ENCODE measurements at places on chromosomes 12 and 14.

GRCh38 chr14:66772146-66772545, 264.2 kb downstream of the GPHN start:
- DNase-seq: no peak

DNA sequence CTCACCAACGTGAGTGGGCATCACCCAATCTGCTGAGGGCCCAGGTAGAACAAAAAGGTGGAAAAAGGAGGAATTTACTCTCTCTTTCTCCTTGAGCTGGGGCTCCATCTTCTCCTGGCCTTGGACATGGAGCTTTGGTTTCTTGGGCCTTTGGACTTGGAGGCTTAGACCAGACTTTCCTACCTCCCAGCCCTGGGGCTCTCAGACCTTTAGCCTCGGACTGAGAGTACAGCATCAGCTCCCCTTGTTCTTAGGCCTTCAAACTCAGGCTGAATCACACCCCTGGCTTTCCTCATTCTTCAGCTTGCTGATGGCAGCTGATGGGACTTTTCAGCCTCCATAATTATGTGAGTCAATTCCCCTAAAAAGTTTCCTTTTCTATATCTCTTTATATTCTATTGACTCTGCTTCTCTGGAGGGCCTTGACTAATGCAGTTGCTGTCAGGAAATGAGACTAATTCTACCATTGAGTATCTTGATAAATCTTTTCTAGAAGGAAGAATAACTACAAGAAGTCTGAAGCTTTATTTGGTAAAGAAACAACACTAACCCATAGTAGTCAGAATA, 15.9 kb upstream of the CLEC4E start:
- no peak for DNase-seq

GRCh38 chr12:116558280-116559161, 660 bp upstream of the MAP1LC3B2 start:
- DNase-seq: no peak

DNA sequence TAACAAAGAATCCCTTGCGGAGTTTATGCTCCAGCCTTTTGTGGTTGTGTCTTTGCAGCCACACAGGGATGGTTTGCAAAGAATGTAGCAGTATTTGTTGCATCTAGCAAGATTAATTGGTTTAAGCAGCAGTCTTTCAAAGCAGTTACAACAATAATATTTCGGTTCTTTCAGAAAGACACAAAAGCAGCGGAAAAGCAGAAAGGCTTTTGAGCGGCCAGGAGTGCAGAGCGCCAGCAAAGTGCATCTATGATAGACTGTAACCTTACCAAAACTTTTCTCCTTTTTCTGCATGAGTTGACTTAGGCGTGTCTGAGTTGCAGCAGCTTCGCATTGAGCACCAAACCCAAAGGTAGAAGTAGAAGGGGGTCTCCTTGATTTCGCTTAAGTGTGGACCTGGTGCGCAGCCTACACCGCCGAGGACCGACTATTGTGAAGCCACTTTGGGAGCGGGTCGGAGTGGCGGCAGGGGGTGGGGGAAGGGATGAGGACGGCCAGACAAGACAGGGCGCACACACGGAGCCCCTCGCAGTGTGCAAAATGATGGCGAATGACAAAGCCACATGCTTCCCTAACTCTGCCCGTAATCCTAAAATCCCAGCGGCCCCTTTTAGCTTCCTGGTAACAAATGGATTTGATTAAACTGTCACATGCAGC, 1.2 kb downstream of the LMO3 start:
- DNase-seq: no peak

GRCh38 chr12:104359216-104359615, 55.7 kb downstream of the EID3 start:
- DNase-seq: no peak

DNA sequence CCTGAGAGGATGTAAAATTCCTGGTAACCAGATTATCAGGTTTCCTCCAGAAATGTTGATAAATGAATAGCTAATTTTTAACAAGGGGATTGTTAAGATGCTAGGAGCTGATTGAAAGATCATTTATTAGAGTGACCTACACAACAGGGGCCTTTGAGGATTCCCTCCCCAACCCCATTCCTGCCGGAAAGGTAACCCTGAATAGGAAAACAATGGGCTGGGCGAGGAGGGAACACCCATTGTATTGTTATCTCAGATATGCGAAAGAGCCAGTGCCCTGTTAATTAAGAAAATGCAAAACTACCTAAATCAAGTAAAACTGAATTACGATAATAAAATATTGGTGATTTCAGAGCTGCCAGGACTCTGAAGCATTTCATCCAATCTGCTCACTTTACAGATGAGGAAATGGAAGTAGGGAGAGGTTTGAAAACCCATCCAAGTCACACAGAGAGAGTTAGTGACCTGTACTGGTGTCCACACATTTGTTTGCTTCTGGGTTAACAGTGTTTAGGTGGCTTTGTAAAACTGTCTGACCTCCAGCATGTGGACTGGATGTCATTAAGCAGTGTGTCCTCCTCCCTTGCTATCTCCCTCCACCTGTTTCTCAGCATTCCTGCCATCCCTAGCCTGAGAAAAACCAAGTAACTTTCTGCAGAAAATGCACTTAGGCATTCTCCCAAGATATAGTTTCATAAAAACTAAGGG, 214.8 kb downstream of the TTC6 start:
- no peak for DNase-seq

DNA sequence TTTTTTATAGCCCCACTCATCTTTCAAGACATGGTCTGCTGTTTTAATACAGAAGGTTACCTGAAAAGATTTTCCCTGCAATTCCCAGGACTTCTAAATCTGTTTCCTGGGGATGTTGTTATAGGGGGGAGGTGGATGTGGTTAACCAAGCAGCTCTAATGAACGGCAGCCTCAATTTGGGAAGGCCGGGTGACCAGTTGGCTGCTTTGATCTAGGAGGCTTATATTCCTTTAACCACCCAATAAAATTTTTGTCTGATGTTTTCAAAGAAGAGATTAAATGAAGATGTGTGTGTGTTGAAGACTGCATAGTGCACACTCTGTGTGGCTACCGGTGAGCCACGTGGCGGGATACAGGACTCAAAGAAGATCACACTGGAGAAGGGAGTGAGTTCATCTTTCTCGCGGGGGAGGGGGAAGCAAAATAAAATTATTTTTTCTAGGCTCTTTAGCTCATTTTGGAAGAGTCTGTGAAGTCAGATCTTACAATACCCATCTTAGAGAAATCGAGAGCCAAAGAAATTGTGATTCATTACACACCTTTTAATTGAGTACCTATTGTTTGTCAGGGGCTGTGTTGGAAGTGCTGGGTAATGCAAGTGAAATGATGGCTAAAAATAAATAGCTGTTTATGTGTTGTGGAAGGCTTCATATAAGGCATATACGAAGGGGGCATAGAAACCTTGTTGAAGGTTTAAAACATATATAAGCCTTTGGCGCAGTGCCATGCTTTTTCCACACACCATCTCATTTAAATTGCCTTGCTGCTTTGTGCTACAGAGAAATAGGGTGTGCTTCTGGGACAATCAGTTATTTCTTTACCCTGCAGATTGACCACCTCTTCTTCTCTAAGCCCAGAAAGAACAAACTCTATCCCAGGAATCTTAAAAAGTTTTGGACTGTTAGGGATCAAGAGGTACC, 18.5 kb downstream of the ELK3 start:
- peak; percentile 98 for DNase-seq

GRCh38 chr12:47767216-47767724, 5.8 kb upstream of the SLC48A1 start:
- peak; percentile 76 for DNase-seq

DNA sequence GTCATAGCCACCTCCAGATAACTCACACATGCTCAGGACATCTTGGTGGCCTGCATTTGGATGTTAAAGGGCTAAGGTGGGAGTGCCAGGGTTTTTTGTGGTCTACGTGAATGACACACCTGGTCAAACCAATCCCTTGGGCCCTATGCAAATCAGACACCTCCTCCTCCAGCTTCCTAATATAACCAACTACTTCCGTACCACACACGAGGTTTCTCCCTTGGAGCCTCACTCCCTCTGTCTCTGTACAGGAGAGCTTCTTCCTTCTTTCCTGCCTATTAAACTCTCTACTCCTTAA, 19.6 kb downstream of the APOBEC1 start:
- DNase-seq: no peak

DNA sequence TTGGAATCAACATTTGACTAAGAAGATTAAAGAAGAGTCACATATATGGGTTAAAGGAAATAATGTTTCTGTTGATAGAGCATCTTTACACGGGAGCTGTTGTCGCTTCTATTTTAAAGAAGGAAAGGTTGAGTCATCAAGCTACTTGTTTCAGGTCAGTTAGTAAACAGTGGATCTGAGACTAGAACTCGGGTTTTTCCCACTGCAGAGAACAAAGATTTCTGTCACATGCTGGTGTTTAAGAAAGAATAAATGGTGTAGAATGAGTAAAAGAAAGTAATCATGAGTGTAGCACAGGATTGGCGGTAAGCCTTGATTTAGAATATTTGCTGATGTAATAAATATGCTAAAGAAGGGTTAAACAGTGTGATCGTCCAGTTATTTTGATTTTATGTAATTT, 455.5 kb downstream of the AEBP2 start:
- no peak for DNase-seq

DNA sequence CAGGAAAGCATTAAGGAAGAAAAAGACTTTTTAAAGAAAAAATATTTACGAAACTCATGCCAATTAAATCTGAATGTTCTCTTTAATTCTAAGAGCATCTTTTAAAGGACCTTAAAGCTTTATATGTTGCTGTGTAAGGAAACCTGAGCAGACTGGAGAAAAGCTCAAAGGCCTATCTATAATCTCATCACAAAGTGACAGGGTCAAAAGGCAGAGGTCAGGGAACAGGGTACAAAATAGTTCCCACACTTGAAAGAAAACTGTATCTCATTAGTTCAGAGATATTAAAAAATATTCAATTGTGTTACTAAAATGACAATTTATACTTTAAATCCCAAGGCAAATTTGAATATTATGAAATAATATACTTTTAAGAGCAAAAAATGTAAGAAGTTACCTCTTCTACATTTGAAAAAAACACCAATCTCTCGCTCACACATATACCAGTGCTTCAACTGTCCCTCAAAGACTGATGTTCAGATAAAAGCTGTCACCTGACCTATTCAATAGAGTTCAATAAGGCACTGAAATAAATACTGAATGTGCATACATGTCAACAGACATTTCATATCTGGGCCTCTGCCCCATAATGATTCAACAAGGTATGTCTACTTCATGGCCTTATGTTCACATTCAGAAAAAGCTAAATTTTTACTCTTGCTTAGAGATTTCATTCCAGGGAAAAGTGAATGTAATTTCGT, 17.9 kb downstream of the DENND5B start:
- no peak for DNase-seq

- no peak for DNase-seq
These were observed 505.9 kb downstream of the SLC16A7 start for GRCh38 chr12:60101715-60102114.

DNA sequence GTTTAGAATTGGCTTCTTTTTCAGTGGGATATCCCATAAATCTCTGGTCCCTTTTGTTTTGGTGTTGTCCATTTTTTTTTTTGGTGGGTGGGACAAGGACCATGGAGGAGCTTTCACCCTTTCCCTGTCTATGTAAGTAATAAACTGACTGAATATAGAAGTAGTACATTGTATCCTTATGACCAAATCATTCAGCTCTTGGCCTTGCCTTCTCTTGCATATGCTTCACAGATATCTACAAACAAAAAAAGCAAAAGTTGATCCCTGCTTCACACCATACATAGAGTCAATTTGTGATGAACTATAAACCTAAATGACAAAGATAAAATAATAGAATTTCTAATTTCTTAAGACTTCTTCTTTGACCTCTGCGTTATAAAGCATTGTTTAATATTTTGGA, 59.8 kb downstream of the SIX1 start:
- DNase-seq: no peak

DNA sequence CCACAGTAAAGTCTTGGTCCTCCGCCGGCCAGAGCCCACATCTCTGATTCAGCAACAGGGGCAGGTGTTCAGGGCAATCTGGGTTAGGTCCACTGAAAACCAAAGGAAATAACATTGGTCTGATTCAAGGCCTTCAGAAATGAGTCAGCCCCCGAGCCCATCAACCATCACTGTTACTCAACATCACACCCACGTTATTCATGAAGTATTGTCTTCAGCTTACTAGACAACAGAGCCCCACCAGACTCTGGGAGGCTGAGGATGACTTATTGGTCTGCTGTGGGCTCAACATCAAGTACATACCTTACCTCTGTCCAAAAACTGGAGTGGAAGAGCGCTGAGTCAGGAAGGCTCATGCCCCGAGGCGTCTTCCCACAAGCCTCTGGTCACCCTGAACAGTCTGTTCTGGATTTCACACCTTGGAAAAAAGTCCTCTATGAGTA, 97.5 kb downstream of the ZFP36L1 start:
- peak; percentile 98 for DNase-seq

DNA sequence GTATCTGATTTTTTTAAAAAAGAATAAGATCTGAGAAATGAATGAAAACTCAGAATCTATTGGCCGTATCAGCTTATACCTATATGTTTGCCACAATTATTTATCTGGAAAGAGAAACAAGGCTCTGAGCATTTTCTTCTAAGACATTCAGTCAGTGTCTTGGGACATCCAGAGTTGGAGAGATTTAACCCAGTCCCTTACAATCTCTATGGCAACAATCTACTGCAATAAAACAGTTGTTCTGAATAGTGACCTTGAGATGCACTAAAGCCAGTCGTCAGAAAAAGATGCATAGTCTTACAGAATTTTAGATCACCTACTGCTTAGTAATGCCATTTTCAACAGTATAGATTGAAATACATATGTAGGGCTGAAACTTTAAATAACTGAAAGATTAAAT, 52.0 kb upstream of the SOCS2 start:
- DNase-seq: no peak

- peak; percentile 13 for DNase-seq
These were observed 663 bp downstream of the PTGER2 start for GRCh38 chr14:52314595-52315354.

DNA sequence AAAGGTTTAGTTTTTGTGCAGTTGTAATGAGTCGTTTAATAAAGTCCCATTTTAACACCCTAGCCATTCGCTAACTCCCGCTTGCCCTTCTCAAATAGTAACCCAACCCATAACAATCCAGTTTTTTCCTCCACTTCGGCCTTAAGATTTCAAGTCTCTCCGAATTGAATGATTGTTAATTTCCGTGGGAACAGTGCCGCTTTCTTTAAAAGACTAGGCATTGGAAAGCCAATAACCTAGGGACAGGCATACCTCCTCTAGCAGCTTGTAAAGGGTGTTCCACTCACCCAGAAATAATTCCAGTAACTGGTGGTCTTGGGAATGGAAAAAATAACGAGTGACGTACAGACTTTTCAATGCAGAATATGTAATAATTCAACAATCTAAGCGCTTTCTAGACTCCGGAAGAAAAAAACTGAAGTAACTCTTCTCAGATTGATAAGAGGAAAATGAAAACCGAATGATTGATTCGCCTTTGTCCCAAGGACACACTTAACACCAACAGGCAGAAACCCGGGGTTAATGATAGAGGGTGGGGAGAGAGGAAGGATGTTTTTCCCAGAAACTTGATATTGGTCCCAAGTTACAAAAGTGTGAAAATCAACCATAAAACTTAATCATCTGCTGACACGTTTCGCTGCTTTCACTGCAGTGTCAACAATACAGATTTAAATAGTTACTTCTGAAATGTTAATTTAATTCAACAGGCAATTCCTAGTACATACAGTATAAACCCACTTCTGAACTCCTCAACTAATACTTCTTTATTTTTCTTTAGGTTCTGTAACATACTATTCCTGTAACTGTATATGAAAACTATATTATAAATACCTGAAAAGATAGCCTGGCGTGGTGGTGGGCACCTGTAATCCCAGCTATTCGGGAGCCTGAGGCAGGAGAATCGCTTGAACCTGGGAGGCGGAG, 1.0 kb upstream of the SINHCAF start:
- no peak for DNase-seq

GRCh38 chr12:116876151-116876869, 4.9 kb downstream of the HRK start:
- no peak for DNase-seq

Data from SW480 (cell line).